ENCODE measurements at places on chromosomes 16 and 17.

DNA sequence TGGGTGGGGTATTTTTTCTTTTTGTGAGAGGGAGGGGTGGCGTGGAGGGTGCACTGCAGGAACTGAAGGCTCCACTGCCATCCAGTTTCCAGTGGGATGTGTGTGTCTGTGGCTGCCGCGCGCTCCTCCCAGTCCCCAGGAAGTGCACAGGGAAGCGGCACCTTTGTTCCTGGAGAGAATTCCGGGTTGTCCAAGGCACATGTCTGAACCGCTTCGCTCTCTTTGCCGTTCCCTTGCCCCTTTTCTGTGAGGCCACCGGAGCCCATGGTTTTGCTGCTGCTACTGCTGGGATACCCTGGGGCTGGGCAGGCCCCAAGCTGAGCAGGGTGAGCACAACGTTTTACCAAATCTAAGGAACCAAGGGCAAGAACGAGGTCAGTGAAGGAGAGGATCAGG, 19.5 kb downstream of the ACSF3 start:
- no peak for DNase-seq

- no peak for DNase-seq
Observed at GRCh38 chr17:55168958-55169687, 95.6 kb upstream of the HLF start.

GRCh38 chr17:78820841-78821240, 19.8 kb downstream of the USP36 start:
- no peak for DNase-seq

DNA sequence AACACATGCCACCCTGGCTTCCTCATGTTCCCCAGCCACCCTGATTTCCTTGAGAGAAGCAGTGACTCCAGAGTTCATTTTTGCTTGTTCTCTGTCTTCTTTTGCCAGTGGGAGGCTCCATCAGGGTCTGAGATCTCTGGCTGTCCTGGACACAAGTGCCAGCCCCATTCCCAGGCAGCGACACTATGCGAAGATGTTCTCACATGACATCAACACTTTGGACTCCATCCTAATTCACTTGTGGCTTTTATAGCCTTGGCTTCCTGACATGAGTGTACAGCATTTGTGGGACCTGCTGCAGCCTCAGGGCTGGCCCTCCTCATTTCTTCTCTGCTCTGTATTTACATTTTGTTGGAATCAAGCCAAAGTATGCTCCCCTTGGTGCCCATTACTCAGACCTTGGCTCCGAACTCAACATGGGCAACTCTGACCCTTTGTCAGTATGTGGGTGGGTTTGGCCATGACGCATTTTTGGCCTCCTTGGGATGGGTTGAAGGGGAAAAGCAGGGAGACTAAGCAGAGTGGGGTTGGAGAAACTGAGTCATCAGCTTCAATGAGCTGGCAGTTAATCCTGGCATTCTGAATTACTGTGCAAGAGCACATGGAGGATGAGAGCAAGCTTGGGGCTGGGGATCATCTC, 119.0 kb upstream of the EEF2KMT start:
- DNase-seq: no peak

DNA sequence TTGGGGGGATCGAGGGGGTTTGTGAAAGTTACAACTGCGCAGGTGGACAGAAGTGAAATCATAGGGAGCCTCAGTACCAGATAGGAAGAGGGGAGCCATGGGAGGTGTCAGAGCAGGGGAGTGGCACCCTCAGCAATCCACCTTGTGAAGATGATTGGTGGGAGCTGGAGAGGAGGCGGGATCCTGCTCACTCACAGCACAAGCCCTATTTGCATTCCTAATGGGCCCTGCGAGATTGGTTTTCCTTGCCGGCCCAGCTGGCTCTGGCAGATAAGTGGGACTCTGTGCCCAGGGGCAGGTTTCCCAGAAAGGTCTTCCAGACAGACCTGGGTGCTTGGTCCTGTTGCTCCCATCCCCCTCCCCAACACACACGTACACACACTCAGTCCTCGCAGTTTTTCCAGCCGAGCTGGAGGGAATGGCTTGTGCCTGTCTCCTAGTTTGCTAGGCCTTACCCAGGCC, 9.4 kb downstream of the WNT3 start:
- DNase-seq: no peak

GRCh38 chr16:51747329-51747728, 596.3 kb upstream of the SALL1 start:
- DNase-seq: no peak

- DNase-seq: no peak
Observed at GRCh38 chr17:38428112-38428642, at the start of gene ARHGAP23. Gene ARHGAP23, plus strand, starts transcription at chr17:38428464. Its CDS starts 22 bp downstream, at chr17:38428486.

- DNase-seq: no peak
Observed at GRCh38 chr16:86567701-86568581, 1.3 kb downstream of the FOXC2 start.

GRCh38 chr16:1472974-1473373, 1.9 kb downstream of the CLCN7 start:
- no peak for DNase-seq

DNA sequence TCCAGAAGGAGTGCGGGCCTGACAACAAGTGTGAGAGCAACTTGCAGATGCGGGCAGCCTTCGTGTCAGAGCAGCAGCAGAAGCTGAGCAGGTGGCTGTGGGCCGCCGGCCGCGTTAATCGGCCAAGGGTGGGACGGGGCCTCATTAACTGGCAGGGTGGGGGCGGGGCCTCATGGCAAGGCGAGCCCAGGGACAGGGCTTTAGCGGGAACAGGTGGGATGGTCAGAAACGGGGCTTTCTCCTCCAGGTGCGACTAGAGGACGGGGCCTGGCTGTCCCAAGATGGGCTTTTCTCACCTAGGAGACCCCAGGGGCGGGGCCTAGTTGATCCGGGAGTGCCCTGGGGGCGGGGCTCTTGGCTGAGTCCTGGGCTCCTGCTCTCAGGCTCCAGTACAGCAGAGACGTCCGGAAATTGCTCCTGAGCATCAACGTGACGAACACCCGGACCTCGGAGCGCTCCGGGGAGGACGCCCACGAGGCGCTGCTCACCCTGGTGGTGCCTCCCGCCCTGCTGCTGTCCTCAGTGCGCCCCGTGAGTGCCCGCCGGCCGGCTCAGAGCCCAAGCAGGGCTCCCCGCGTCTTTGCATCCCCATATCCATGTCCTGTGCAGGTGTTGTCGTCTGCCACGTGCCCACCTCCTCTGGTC, 18.4 kb upstream of the PDK2 start:
- DNase-seq: no peak

DNA sequence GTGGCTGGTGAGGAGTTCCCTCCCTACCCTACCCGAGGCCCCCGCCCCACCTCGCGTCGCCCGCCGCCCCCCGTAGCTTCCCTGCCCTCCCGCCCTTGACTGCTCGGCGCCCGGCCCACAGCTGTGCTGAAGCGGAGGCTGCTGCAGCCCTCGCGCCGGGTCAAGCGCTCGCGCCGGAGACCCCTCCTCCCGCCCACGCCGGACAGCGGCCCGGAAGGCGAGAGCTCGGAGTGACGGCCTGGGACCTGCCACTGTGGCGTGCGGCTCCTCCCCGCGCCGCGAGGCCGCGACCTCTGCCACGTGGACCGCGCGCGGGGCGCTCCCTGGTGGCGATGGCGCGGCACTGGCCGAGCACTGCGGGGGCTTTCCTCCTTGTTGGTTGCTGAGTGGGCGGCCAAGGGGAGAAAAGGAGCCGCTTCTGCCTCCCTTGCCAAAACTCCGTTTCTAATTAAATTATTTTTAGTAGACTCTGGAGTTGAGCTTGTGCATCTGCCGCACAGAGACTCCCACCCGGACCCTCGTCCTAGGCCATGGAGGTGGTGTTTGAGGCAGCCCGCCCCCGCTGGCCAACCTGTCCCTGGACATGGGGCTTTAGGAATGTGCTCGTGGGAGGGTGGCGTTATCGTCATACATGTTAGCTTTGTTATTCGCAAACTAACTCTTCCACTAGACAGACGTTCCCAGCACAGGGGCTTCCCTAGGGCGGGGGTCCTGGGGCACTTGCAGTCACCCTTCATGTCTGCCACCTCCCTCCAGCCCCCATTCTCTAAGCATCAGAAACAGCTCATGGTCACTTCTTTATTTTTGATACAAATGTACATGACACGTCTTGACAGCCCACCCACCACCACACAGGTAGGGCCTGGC, 4.4 kb downstream of the TP53I13 start:
- peak; percentile 41 for DNase-seq

DNA sequence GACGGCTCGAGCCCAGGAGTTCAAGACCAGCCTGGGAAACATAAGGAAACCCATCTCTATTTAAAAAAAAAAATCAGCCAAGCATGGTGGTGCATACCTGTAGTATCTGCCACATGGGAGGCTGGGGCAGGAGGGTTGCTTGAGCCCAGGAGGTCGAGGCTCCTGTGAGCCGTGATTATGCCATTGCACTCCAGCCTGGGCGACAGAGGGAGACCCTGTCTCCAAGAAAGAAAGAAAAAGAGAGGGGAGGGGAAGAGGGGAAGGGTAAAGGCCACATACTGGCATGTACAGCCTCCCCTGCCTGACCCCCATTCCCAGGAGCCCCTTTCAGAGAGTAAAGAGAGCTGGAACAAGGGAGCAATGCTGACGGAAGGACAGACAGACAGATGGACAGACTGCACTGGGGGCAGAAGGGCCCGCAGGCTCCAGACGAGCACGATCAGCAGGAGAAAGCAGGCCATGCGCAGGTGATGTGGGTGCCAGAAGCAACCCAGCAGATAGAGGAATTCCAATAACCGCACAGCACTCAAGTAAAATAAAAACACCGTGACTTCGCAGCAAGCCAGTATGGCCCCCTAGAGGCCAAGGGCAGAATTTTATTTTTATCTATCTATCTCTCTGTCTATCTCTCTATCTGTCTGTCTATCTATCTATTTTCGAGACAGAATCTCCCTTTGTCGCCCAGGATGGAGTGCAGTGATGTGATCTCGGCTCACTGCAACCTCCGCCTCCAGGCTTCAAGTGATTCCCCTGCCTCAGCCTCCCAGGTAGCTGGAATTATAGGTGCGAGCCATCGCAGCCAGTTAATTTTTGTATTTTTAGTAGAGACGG, 27.1 kb upstream of the SNN start:
- DNase-seq: no peak
